ENCODE measurements at places on chromosomes 13 and 19.

- no peak for DNase-seq
These were observed 543 bp upstream of the FAM124A start for GRCh38 chr13:51221674-51222036.

- no peak for DNase-seq
These were observed 225.7 kb downstream of the LMO7 start for GRCh38 chr13:75861786-75862185.

DNA sequence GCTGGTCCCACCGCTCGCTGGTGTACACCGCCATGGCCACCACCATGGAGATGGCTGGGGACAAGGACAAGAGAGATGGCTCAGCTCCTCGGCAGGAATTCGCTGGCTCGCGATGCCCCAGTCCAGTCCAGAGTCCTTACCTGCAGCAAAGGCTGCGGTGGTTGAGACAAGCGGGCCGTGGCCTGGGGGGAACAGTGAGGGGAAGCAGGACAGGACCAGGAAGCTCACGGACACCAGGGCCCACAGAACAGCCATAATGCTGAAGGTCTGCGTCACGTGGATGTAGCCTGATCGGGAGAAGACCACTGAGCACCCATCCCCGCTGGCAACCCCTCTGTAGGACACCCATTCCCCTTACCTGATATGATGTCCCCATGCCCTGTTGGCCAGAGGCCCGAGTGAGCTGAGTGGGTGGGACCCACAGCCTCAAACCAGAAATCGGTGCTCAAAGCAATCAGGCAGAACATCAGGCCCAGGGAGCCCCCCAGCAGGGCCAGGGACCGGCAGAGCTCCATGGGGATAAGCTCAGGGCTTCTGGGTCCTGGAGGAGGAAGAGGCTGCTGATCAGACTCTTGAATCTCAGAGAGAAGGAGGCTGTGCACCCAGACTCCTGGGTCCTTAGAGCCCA lies 319 bp downstream of the NKG7 start:
- no peak for DNase-seq

GRCh38 chr19:6963937-6964336 lies 57.3 kb downstream of the MBD3L2B start:
- no peak for DNase-seq

DNA sequence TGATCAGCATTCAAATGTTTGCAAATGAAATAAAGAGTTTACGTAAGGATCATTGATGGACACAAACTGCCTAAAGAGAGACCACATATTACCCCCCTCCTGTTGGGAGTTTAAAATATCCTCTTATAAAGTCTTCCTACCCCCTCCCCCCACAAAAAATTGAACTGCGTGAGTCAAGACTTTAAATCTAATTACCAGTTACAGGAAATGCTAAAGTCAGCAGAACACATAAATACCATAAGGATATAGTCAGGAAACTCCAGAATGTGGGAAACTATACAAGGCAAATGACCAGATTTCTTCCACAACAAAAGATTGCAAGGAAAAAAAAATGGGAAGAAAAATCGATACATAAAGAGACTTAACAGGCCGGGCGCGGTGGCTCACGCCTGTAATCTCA lies 44.4 kb upstream of the FARP1 start:
- DNase-seq, result no peak

DNA sequence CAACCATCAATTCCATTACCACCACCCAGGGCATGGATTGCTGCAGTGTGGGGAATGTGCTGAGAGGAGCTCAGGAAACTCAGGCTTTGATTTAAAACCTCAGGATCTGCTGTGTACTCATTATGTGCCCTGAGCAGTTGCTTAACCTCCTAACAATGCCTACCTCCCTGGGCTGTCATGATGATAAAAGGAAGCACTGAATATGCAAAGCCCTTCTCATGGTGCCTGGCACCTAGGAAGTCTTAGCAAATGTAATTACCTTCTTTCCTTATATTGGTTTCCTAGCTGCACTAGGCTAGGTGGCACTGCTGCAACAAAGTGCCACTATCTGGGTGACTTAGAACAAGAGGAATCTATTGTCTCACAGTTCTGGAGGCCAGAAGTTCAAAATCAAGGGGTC lies 62.2 kb downstream of the KCTD12 start:
- DNase-seq, result no peak

DNA sequence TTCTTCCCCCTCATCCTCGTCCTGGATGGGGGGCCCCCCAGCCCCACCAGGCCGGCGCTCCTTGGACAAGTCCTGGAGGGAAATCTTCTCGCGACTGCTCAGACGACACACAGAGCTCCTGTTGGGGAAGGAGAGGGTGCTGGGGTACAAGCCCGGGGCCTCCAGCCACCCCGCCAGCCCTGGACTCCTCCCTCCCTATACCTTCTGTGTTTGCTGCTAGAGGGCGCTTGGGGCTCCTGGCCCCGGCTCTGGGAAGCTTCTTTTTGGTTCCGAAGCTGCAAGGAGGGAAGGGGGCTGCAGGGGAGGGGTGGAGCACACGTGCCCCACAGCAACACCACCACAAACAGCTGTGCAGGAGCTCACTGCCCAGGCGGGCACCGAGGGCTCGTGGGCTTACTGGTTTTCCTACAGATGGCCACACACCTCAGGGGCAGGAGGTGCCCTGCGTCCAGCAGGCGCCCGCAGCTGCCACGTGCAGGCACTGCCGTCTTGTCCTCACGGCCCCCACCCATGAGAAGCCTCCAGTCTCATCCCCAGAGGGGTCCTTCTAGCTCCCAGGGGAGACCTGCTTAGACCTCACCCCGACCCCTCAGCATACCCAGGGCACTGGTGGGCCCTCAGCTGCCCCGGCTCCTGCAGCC lies 20.5 kb downstream of the EPS8L1 start:
- no peak for DNase-seq

DNA sequence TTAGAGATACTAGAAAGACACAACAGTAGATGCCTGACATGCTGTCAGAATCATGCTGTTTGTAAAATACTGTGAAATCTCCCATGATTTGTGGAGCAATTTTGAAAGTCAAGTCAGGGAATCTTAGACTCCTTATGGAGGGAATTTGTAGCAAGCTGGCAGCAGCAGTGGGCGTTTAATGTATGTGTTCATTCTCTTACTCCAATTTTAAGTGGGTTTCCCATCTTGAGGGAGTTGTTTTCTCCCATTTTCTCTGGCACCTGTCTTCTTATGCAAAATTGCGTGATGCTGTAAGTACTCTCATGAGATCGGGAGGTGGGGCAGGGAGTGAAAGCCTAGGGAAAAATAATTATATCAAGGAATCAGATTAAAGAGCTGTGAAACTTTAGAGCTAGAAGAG lies 16.0 kb upstream of the GTF2F2 start:
- DNase-seq, result no peak

Data from activated naive CD8-positive, alpha-beta T cell treated with anti-CD3 and anti-CD28 coated beads, Interleukin-2, amount 10 ng/mL, durations not matched to agents 7 days and 5 days (primary cell).